ENCODE measurements at places on chromosomes 5 and 9. TPM values are rescaled to one million over a fixed set of nuclear protein-coding genes. Genes with fewer than 3 reads are reported as not detected.

Gene CDX1
- 390 TPM for total RNA-seq

- DNase-seq, result no peak
These were observed 82.1 kb upstream of the IL33 start for GRCh38 chr9:6133346-6134063.

DNA sequence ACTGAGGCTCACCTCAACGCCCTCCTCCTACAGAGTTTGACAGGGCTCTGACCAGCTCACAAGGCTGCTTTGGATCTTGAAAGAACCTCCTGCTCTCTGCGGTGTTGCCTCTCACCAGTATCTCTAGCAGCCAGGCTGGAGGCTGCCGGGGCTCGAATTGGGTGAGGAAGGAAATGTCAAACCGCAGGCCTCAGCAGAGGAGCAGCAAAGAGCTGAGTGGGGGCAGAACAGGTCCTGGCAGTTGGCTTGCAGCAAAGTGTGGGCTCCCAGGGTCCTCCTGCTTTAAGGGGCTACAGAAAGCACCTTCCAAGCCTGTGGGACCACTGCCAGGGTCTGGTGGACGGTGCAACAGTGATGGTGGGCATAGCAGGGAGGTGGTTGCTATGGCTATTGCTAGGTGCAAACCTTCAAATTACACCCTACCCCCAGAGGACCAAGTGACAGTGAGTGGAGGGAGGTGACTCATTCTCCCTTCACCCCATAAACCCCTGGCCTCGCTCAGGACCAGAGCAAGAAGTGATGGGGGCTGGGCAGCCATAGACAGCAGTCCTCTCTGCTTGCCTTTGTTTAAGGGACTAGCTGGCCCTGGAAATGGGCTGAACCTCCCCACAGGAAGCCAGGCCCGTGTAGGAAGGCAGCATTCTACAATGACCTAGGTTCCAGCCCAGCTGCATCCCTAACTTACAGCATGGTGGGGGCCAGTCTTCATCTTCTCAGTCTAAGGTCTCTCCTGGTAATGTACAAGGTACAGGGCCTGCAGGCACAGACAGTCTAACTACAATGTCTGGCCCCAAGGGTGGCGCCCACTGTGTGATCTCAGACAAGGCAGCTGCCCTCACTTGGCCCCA, 18.7 kb downstream of the LCP2 start:
- DNase-seq, result peak; percentile 92

- DNase-seq, result no peak
These were observed 69.3 kb downstream of the OLFM1 start for GRCh38 chr9:135156525-135157510.

- no peak for DNase-seq
These were observed 452.9 kb downstream of the CSNK1G3 start for GRCh38 chr5:123964884-123965283.

DNA sequence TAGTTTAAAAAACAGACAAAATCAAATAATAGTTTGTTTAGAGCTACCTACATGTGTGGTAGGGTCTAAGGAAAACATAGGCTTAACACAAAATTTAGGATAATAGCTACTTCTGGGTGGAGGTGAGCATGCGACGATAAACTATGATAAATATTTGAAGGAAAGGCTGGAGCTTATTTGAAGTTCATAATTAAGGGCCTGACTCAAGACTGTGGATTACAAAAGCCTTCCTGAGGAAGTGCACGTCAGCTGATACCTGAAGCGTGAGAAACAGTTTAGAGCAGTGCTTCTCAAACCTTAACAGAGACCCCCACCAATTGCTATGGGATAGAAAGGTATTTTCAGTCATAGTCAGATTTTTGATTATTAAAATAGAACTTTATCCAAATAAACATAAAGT, 20.4 kb upstream of the UBLCP1 start:
- DNase-seq, result no peak

- DNase-seq, result no peak
These were observed 389.1 kb downstream of the ENC1 start for GRCh38 chr5:74251141-74252035.

- DNase-seq, result no peak
These were observed 113.1 kb downstream of the FBXL7 start for GRCh38 chr5:15612915-15613635.

DNA sequence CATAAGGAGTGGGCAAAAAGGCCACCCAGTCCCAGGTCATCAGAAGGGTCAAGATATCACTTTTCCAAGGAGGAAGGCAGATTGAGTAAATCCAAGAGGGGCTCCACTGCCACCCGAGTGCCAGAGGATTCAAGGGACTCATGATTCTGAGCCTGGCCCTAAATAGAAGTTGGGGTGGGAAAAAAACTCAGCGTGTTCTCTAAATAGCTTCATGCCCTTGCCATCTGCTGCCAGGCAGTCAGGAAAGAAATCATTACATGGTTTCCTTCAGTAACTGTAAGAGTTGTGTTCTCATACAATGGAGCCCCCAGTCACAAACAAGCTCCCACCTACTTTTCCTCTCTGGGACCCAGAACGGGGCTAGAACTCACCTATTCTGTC, 37.2 kb downstream of the SAR1B start:
- DNase-seq, result no peak

- no peak for DNase-seq
These were observed 1.1 kb upstream of the SV2C start for GRCh38 chr5:76081811-76082771.

Gene TTC39B
- 40.6 TPM for total RNA-seq

Gene MSX2
- not detected for total RNA-seq

Gene OR1Q1
- total RNA-seq, result not detected

- no peak for DNase-seq
These were observed 62.1 kb downstream of the TRIM32 start for GRCh38 chr9:116749176-116749575.

DNA sequence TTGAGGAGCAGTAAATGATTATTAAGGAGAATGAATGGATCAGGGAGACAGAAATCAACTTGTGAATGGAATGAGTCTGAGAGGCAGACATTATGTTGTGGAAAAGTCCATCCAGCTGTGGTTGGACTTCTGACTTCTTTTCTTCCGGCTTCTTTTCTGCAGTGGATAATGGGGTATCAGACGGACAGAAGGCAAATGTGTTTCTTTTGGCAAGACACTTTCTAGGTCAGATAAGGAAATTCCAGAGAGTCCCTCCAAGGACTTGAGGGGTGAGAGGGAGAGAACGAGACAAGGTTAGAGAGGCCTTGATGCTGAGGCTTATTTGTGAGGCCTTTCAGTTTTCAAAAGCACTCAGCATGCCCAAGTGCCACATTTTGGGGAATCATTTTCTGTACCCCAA, 17.1 kb upstream of the GRHPR start:
- no peak for DNase-seq

Gene SHB
- total RNA-seq, result 31.1 TPM

DNA sequence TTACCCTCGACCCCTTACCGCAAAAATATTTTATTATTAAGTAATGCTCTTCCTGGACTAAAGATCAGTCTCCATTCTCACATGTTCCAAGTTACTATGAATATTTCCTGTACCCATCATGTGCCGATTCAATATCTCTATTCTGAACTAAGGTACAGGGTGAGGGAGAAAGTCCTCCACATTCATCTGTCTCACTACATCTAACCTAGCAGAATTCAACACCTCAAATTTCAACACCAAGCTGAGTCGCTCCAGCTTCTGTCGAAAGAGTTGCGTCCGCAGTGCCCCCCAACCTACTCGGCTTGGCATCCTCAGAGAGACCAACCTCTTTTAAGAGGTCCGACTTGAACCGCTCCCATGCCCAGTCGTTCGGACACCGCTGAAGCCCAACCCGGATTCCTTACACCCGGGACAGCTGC, 1.0 kb downstream of the CERT1 start:
- peak; percentile 64 for DNase-seq

DNA sequence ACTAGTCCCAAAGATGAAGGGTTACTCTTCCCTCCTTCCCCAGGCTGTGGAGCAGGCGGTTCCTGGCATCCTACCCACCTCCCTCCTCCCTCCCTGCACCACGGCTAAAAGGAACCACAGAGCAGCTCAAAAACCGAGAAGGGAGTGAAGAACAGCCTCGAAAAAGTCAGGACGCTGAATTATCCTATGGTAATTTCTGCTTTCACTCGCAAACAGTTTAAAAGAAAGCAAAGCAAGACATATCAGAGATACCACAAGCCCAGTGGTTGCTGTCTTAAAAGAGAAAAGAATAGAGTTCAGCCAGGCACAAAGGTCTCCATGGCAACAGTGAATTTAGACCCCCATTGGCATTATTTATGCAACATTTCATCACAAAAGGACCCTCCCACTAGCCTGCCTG, 315.4 kb downstream of the CTNND2 start:
- DNase-seq, result no peak

DNA sequence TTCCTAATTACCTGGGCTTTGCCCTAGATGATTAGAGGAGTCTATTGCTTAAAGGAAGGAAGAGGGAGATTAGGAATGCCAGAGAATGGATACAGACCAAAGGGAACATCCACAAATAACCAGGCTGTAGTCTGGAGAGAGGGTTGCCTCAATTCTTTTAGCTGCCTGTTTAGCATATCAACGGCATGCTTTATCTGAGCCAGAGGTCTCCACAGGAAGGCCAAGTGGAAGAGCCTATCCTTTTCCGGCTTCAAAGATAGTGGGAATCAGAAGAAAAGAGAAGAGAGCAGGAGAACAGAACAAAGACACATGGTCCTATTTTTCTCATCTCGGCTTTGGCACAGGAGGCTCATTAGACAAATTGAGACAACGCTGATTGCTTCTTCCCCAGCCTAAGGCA, 142.4 kb downstream of the NMUR2 start:
- no peak for DNase-seq

Gene IL13
- not detected for total RNA-seq

Gene DAB2
- total RNA-seq, result 71.3 TPM

DNA sequence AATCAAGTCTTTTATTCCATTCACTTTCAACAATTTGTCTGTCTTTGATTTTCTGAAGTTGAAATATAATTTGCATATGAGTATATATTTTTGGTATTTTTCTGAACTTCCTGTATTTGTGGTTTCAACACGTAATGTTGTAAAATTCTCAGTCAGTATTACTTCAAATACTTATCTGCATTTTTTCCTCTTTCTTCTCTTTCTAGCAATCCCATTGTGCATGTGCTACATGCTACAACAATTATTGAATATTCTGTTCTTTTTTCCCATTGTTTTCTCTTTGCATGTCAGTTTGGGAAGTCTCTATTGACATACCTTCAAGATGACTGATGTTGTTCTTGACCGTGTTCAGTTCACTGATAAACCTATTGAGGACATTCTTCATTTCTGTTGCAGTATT, 5.6 kb upstream of the ANKRD18A start:
- no peak for DNase-seq

- DNase-seq, result no peak
These were observed 149.6 kb downstream of the SNX18 start for GRCh38 chr5:54667136-54667535.

GRCh38 chr9:123358181-123358905, 2.3 kb downstream of the CRB2 start:
- DNase-seq, result no peak

DNA sequence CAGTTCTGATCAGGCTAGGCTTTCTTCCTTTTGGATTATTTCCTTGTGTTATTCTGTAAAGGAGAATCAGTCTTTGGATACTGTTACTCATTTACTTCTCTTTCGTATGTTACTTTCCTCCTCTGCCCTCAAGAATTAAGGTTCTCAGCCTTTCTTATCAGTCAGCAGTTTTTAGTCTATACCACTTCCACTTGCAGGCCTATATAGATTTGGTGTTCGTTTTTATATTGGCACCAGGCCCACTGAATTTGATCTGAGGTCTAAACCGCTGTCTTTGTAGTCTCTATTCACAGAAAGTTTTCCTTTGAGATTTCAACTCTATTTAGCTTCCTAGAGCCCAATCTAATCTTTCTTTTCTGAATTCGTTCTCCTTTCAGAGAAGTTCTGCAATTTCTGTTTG, 62.8 kb downstream of the ERBIN start:
- DNase-seq, result no peak

Gene F12
- total RNA-seq, result 22.2 TPM

Gene CSNK1A1
- 219 TPM for total RNA-seq

DNA sequence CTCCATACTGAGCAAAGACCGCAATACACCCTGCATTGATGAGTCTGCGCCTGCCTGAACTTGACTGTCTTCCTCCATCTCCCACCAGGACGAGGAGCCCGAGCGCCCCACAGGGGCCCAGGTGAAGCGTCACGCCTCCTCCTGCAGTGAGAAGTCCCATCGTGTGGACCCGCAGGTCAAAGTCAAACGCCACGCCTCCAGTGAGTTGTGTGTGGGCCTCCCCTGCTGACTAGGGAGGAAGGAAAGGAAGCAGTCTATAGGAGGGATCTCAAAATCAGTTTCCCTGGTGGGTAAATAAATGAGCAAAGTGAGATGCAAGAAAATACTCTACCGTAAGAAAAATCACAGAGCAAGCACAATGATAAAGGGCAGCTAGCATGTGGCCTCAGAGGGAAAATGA, 22.8 kb upstream of the GRPEL2 start:
- DNase-seq, result peak; percentile 91

DNA sequence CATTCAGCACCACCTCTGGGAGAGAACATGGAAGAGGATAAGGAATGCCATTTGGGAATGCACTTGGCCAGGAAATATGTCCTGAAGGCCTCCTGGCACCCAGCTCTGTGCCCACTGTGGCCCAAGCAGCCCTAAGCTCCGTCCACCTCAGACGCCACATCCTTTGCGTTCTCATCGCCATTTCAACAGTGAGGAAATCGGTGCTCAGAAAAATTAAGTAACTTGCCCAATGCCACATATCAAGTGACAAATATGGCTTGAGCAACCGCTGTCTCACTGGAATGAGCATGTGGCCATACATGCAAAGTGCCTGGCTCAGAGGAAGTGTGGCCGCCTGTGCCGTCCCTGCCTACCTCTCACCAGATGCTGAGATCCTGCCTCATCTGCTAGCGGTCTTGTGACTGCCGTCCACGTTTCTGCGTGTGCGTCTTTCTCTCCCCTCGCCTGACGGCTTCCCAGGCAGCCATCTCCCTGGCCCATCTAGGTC, 984 bp upstream of the DOK3 start:
- DNase-seq, result no peak

Gene C9orf50
- total RNA-seq, result not detected

DNA sequence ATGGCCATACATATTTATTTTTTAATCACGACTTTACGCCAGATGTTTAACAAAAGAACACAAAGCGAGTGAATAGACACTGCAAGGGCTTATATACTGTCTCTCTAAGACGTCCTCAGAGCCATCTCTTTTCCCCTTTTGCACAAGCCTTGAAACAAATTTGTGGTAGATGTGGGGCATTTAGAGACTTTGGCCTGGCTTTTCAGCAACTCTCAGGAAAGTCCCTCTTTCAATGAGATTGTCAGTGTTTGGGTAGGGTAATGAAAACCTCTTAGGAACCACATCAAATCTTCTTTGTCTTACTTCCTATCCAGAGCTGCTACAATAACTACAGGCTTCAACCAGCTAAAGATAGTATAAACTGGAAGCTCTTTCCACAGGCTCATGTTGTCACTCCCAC, 380.0 kb downstream of the ANXA1 start:
- DNase-seq, result no peak

Measured in Peyer's patch (tissue), 4 donors.